Esophagus muscularis mucosa (tissue), 4 donors: ENCODE measurements at places on chromosomes 7 and 10.
A peak's percentile ranks its signal among the peaks of the same experiment; 100 is the strongest.

- DNase-seq, result peak; percentile 93
Observed at GRCh38 chr10:28533571-28534304, 820 bp downstream of the WAC start.

DNA sequence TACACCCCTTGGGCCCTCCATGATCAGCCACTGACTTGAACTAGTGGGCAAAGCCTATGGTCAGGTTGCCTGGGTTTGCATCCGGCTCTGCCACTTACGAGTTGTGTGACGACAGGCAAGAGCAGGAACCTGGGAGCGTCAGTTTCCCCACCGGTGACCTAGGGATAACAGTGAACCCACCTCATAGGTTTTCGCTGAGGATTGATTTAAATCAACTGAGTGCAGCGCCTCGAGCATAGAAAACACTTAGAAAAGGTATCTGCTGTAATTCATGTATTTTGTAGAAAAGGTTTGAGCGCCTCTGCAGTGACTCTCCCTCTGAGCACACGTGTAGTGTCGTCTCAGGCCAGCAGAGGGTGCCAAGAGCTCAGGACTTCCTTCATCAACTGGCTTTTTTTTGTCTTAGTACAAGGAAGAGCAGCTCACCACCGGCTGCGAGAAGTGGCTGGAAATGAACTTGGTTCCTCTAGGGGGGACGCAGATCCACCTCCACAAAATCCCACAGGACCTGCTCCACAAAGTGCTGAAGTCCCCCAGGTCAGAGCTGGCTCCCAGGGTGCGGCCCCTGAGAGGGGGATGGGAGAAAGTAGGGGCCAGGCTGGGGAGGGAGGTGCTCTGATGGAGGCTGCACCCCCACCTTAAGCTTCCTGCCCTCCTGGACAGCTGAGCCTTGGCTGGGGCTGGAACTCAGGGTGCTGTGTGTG, 27.7 kb downstream of the BTBD16 start:
- peak; percentile 90 for DNase-seq

- no peak for DNase-seq
Observed at GRCh38 chr7:151752037-151752436, 124.9 kb downstream of the PRKAG2 start.

- no peak for DNase-seq
Observed at GRCh38 chr7:30249316-30249715, 35.1 kb upstream of the ZNRF2 start.

DNA sequence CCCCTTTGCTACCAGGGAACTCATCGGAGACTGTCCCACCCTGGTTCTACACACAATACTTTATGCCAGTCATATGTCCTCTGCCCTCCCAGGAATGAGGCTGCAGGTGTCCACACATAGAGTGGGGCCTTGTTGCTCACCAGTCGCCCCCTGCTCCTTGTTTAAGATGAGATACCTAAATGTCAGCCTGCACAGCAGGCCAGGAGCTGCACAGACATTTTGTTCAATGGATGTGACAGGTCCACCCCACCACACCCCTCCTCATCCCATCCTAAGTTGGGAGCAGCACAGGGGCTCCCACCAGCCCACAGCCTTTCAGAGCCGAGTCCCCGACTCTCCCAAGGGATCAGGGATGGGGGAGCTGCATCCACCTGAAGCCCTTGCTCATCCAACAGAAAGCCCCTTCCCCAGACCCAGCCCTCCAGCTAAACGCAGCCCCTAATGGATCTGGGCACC, 6.2 kb upstream of the GRID1 start:
- no peak for DNase-seq

DNA sequence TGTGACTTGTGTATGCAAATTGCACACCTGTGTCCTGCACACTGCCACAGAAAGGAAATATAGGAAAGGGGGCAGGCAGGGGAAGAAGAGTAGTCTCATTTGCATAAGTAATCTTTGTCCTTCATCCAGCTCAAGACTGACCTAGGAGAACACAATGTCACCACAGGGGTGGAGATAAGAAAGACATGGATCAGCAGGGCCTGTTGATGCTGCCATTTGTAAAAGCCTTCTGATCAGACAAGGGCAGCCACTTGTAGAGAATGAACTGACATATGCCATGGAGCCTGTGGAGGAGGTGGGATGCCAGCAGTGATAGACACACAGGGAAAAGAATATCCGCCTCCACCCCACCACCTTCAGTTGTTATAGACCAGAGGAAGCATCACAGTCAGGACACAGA, 528.9 kb downstream of the HTR7 start:
- DNase-seq, result no peak

DNA sequence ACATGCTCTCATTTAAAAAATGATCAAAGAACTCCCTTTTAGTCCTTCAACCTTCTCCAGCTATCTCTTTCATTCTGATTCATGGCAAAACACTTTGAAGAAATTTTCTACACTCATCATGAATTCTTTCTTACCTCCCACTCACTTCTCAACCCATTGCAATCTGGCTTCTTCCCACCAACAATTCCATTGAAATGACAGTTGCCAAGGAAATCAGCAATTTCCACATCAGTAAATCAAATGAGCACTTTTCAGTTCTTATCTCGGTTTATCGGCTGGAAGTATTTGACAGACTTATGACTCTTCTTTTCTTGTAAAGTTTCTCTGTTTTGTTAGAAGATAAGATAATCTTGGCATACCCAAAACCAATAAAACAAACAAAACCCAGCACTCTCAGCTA, 99.1 kb upstream of the CACNA2D1 start:
- no peak for DNase-seq

DNA sequence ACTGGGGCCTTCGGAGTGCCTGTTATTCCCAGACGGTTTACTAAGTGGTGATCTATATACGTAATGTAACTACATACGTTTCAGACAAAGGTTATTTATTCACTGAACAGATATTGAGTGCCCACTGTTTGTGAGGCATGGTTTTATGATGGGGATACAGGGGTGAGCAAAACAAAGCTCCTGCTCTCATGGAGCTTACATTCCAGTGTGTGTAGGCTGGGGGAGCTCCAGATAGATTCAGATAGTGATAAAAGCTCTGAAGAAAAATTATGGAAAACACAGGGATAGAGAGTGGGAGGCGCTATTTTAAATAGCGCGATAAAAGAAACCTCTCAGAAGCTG, 466 bp upstream of the DNAJB12 start:
- no peak for DNase-seq

- no peak for DNase-seq
Observed at GRCh38 chr7:102447311-102447710, 13.9 kb downstream of the ORAI2 start.

- DNase-seq, result no peak
Observed at GRCh38 chr10:131444862-131445461, 133.4 kb upstream of the TCERG1L start.

DNA sequence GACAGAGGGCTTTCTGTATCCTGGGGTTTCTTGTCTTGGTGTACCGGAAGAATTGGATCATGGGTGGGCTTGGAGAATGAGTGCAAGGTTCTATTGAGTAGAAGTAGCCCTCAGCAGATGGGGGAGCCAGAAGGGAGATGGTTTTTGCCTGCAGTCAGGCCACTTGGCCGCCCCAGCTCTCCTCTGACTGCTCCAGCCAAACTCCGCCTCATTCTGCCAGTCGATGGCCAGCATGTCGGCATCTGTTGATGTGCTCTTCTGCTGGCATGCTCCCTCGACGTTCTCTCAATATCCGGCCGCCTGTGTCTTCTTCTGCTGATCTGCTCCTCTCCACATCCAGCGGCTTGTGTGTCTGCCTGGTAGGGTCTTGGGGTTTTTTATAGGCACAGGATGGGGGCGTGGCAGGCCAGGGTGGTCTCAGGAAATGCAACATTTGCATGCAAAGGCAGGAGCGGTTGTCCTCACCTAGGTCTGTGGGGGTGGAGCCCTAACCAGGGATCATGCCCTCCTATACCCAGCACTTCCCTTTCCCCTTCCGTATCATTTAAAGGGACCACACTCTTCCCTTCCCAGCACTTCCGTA, 40.2 kb upstream of the TNS3 start:
- DNase-seq, result no peak

DNA sequence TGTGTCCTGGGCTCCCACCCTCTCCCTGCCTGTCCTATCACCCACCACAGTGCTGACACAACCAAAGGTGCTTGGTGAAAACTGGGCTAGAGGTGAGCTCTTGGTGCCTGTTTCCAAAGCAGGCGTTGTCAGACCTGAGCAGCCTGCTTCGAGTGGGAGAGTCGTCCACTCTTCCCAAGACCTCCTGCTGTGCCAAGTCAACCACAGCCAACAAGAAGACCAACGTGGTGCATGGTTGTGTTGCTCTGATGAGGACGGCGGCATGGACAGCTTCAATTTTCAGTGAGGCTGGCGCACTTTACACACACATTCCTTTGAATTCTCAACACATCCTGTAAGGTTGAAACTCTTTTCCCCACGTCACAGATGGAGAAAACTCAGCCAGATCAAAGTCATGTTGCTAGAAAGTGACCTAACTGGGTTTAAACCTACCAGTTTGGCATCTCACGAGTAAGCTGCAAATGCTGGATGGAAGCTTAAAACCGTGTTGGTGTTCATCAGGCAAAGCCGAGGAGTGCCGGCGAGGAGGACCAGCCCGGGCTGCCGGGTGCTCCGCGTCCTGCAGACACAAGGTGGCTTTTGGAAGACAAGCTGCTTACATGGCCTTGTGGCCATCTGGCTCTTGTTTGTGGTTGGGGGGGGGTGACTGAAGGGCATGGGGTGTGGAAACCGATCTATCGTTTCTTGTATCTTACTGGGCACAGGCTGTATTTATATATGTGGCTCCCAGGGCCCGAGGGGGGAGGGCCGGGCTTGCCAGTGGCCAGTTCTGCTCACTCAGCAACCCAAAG, 39.3 kb downstream of the INSIG1 start:
- DNase-seq, result no peak

DNA sequence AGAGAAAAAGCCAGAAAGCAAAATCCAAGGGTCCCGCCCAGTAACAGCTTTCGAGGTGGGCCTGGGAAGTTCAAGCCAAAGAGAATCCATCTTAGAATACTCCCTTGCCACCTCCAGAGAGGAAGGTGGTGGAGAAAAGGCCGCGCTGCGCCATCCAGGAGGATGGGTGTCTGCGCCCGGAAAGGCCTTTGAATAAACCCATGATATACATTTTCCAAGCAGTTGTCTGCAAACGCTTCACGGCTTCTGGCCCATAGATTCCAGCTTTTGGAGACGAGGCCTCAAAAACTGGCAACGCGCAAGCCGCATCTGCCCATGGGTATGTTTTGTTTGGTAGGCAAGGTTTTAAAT, 17.8 kb downstream of the RGS10 start:
- no peak for DNase-seq

- DNase-seq, result no peak
Observed at GRCh38 chr10:95236068-95236903, 42.2 kb downstream of the ACSM6 start.

GRCh38 chr10:74963549-74963948, 137.1 kb downstream of the KAT6B start:
- DNase-seq, result no peak
